Left cardiac atrium (tissue), 4 donors: ENCODE measurements at places on chromosomes 11 and 22. TPM values are rescaled to one million over a fixed set of nuclear protein-coding genes. Genes with fewer than 3 reads are reported as not detected.

Gene SPTY2D1
- 9.0 TPM for total RNA-seq

Gene KCNK7
- total RNA-seq, result 0.31 TPM

Gene ANGPTL5
- 4.0 TPM for total RNA-seq

Gene JHY
- total RNA-seq, result 3.9 TPM
